ENCODE measurements at places on chromosomes 2 and 18.
A peak's percentile ranks its signal among the peaks of the same experiment; 100 is the strongest.

DNA sequence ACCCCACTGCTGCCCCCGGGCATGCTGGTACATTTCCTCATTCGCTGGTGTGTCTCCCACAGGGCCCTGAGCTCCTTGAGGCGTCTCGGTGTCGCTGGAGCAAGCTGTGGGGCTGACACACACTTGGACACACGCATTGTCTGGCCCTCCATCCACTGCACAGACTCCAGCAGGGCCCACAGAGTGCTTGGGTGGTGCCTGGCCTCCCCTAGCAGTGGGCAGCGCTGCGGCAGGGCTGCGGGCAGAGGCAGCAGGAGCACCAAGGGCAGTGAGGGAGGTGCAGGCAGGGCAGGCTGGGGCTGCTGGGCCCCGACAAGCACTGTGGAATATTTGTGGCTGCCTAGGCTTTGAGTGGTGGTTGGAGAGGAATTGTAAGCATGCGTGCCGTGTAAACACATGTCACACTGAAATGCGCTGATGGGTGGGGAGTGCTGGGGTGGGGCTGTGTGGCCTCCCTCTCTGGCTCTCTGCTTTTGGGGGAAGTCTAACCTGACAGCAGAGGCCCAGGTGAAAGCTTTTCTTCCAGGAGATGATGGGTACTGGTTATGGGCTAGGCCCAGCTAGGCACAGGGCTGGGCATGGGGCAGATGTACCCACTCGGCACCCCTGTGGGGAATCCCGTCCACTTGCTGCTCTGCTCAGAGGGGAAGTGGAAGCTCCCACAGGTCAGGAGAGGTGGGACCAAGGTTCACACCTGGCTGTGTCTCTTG, 55.5 kb upstream of the HS6ST1 start:
- no peak for DNase-seq

- no peak for DNase-seq
These were observed 26.0 kb upstream of the TNS1 start for GRCh38 chr2:218028562-218029348.

DNA sequence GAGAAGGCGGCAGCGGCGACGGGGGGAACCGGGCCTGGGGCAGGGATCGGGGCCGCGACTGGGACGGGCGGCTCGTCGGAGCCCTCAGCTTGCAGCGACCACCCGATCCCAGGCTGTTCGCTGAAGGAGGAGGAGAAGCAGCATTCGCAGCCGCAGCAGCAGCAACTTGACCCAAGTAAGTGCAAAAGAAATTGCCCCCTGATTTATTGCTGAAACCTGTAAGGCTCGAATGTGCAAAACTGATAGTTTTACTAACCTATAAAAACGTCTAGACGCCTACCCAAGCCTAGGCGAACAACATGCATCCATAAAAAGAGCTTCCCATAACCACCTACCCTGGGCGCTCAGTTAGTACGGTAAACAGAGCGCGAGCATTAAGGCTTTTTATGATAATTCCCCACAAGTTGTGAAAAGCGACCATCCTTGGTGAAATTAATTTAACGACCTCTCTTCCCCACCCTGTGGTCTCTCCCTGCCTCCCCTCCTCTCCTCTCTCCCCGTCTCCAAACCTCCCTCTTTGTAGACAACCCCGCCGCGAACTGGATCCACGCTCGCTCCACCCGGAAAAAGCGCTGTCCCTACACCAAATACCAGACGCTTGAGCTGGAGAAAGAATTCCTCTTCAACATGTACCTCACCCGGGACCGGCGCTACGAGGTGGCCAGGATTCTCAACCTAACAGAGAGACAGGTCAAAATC, 1.0 kb downstream of the HOXD9 start:
- no peak for DNase-seq

DNA sequence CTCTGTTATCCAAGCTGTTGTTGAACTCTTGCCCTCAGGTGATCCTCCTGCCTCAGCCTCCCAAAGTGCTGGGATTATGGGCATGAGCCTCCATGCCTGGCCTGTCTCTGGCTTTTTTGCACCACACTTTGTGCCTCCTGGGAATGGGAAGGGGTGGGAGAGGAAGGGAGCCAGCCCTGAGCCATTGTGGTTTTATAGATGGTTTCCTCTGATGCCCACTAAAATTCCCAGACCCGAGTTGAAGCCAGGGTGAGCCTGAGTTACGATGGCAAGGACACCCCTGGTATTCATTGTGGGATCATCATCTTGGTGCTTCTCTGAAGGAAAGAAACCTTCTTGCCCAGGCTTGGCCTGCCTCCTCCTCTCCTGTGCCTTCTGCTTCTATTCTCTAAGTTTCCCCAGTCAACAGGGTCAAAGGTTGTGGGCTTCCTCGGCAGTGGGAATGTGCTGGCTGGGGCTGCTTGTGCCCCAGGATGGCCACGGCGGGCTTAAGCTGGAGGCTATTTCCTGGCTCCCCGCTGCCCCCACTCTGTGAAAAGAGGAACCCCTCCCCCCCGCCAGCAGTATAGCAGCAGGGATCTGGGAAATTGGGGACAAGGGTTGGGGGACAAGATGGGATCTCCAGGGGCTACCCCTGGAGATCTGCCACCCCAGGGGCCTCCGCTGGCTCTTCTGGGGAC, 106.2 kb downstream of the STPG4 start:
- no peak for DNase-seq

GRCh38 chr2:210170196-210170445, 1.1 kb downstream of the KANSL1L start:
- no peak for DNase-seq

GRCh38 chr2:114082731-114083433, 193.0 kb downstream of the ACTR3 start:
- DNase-seq, result no peak

DNA sequence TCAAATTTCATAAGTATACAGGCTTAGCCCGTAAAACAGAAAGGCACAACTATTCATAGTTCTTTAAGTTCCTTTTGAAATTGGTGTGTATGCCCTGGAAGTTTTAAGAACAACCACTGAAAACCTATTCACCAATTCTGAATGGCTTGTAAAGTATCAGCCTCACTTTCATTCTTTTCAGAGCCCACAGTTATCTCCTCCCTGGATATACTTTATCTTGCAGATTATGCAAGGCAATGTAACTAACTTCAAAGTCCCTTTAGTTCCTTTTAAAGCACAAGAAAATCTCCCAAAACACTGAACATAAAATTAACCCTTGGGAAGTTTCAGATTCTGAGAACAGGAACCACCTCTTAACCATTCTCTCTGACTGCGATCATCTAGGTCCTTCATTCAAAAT, 1.1 kb downstream of the STRN start:
- DNase-seq, result no peak

DNA sequence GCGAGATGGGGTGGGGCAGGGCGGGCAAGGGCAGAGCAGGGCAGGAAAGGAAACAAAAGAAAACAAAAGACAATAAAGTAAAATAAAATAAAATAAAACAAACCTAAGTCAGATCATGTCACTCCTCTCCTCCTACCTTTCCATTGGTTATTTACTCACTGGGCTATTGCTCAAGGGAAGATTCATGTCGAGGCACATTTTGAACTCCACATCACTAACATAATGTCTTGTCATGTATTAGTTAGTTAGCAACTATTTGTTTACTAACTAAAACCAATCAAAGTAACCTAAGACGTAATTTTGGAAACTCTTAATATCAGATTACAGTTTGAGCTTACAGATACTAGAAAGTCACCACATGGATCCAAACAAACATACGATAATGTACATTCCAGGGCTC, 2.2 kb downstream of the C1D start:
- DNase-seq, result no peak

DNA sequence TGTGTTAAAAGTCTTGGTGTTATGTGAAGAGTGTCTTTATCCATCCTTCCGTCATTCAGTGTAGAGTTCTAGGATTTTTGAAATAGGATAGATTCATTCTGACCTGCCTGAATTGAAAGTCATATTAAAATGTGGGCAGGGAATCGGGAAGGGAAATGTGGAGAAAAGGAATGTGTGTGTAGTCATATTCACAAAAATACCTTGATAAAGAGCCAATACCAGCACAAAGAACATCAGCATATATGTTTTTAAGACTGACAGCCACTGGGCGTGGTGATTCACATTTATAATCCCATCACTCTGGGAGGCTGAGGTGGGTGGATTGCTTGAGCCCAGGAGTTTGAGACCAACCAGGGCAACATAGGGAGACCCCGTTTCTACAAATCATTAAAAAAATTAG, 188.1 kb downstream of the CAMKMT start:
- no peak for DNase-seq

DNA sequence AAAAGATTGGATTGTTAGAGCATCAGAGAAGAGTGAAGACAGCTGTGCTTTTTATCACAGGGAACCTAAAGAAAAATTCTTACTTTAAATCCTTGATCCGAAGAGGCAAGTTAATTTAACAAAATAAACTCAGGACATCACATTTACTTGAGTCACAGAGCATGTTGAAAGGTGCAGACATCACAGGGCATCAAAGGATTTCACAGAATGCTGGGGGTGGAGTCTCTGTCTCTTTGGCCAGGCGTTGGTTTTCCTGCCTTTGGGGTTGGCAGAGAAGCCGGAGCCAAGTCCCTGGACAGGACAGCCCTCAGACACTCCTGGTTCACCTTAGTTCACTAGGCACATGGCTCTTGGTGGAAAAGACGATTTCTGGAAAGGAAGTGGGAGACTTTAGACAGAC, 56.3 kb downstream of the SH3RF3 start:
- DNase-seq, result no peak

DNA sequence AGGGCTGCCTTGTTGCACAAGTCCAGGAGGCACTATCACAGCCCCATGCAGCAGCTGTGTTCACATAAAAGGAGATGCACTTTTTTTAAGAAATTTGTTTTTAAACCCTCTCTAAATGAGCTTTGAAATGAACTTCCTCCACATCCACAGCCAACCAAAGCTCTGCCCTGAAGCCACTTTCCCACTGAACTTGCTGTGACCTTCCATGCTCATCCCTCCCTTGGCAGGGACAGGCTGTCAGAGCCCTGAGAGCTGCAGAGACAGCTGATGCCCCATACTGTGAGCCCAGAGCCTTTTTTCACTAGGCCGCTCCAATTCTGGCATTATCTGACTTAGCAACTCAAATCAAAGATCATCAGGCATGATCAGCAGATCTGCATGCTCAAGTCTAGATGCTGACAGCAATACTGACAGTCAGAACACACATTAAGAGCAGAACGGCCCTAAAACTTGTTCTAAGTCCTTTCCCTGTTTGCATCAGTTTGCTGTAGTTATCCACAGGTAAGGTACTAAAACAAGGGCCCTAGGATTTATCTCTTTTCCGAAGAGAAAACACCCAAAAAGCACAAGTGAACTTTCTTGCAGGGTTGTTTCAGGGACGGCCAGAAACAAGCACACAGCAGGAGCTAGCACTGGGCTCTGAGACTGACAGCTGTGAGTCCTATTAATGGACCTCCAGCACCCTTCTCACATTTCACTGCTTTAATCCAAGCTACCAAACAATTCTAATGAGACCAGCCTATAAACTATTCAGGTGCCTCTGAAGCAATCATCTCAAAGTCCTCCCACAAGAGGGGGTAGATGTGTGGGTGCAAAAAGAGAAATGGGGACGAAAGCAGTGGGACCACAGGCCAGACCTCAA, 34.9 kb downstream of the RNU4ATAC start:
- peak; percentile 43 for DNase-seq

- DNase-seq, result no peak
These were observed 1.3 kb downstream of the B4GALT6 start for GRCh38 chr18:31683106-31683505.

GRCh38 chr2:209423562-209424198, at the start of gene MAP2:
MAP2 (plus strand) TSS chr2:209424047; CDS start chr2:209653171, 229,124 bp downstream.
- DNase-seq, result peak; percentile 56

DNA sequence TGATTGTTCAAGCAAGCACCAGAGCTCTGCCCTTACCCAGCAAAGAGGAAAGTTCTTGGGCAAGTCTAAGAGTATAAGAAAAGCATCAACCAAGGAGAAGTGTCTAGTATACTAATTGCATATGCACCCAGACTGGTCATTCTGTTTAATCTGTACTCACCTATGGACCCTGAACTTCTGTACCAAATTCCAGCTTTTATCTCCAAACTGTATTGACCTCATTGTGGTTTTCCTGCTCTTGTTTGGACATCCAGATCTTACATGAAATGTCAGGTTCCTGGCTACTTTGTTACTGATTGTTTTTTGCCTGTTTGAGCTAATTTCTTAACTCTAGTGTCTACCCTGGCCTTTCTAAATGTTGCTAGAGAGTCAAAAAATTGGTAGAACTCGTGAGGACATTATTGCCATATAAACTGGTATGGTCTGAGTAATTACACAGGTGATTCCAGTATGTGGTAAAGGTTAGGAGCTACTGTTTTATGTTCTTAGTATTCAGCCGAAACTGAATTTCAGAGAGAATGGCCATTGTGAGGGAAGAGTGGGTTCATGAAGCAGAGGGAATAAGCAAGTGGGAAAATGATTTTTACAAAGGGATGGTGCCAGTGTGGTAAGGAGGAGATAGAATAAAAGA, 146.3 kb downstream of the HNMT start:
- no peak for DNase-seq

GRCh38 chr2:150413366-150413765, 74.1 kb downstream of the RND3 start:
- no peak for DNase-seq

DNA sequence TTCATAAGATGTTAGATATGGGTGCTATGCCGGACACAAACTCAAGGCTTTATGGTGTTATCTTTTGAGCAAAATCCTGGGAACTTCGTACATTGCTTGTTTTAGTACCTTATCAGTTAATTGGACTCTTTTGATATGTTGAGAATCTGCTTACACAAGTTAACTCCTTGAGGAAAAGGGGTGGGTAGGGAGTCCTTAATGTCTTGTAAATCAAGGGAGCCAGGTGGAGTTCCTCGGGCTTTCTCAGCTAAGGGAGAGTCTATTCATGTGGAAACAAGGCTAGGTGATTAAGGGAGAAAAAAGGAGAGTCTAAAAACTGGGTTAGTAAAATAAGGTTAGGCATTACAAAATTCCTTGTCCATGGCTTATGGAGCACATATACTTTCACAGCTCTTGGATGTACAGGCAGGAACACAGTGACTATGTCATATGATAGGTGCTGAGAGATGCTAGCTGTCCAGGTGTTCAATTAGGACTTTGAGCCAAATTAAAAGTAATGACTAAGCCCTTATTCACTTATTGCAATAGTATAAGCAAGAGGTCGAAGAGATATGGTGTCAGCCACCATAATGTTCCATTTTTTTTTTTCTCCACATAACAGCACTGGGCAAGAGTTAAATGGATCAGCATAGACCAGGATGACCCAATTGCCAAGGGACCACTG, 59.5 kb upstream of the DYNAP start:
- DNase-seq, result no peak

DNA sequence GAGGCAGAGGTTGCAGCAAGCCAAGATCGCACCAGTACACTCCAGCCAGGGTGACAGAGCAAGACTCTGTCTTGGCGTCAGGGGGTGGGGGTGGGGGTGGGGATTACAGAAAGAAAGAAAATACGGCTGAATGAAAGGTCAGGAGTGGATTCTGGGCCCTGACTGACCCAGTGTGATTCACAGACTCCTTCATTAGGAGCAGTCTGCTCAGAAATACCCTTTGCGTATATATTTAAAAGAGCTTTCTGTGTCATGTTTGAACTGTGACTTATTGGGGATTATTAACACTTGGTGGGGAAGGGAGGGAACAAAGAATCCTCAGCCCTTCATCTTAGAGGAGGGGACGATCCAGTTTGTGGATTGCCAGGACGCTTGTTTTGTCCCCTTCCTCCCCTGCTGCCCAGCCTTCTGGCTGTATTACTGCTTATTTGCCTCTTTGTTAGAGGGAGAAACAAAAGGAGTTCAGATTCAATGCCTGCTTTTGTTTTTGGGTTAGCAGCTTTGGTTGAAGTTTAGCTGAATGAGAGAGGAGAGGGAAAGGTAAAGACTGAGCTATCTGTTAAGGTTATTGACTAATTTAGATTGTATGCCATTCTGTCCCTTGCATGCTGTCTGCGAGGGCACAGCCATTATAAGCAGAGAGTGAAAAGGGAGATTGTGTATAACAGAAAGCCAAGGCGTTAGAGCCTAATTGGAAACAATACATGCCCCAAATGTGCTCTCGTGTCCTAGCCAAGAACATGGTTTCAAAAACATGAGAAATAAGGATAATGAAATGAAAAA, 118.3 kb downstream of the FMNL2 start:
- DNase-seq, result no peak

Measured in NCI-H526 (cell line).